ENCODE measurements at places on chromosomes 1 and 21.
A peak's percentile ranks its signal among the peaks of the same experiment; 100 is the strongest.

DNA sequence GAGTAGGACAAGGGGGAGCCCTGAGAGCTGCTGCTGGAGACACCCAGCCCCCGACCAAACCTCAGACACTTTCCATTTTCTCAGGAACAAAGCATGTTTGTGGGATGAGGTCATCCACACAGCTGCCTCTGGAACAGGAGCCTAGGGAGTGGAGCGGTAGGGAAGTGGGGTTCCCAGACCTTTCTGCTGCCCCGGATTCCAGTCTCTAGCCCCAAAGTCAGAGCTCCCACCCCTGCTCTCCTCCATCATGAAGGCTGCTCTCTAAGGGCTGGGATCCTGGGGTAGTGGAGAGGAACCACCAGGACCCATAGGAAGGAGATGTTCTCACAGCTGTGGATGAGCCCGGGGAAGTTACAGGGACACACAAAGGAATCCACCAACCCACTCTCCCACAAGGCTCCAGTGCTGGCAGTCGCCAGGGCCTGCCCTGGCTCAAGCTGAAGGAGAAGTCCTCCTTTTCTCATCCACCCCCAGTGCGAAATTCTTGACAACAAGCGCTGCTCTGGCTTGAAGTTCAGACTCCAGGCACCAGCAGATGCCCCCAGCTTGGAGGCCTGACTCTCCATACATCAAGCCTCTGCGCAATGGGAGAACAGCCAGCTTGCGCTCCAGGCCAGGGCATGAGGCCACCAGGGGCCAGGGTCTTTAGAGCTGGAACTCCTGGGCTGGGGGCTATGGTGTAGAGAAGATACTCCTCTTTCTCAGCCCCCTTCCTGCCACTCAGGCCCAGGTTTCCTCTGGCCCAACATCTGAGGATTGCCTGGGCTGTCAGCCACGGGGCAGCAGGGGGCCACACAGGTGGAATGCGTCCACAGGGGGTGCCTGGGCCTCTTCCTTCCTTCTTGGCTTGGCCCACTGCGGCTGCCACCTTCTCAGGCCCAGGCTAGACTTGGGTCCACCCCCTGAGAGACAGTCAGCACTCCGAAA lies 4.5 kb downstream of the FHL3 start:
- DNase-seq: peak; percentile 55

GRCh38 chr1:109621379-109622136 lies 1.9 kb downstream of the AMPD2 start:
- DNase-seq: no peak

DNA sequence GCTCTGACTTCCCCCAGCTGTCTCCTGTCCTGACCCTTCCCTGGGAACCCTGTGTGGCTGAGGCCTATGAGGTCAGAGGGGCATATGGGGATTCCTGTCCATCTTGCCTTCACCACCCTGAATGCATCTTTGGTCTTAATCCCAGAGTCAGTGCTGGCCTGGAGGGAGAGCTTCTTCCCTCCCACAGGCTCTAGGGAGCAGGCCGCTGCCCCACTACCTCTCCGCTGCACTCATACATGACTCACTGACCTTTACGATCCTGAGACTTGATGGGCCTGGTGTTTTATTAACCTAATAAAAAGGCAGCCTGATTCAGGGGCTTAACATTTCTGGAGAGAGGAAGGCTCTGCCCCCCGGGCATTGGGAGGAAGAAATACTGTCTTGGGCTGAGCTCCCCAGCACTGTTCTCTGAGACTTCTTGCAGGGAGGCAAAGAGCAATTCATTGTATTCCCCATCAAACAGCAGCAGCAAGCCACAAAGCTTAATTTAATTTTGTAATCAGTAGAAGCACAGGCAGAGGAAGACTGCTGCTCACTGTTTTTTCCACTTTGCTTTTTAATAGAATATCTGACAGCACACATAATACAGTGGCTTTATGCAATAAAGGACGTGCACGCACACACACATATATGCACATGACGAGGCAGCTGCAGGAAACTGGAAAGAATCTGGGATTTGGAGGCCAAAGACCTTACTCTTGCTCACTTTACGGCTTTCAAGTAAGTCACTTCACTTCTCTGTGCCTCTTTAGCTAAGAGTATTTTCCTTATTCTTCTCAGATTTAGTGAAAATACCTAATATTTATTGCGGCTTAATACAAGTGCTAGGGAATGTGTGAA lies 89.2 kb upstream of the GRIK3 start:
- DNase-seq: peak; percentile 20

- no peak for DNase-seq
Measured at GRCh38 chr1:232883992-232884661, 66.3 kb upstream of the NTPCR start.

GRCh38 chr1:169367096-169367685 lies 406 bp downstream of the NME7 start:
- no peak for DNase-seq

GRCh38 chr1:28591708-28592320 lies at the start of gene RAB42:
RAB42 (plus strand) TSS chr1:28592265; CDS start chr1:28592512, 247 bp downstream.
- DNase-seq: peak; percentile 36

GRCh38 chr1:36510418-36510817 lies 27.7 kb upstream of the CSF3R start:
- DNase-seq: no peak

- no peak for DNase-seq
Measured at GRCh38 chr21:14591377-14591776, 45.3 kb upstream of the SAMSN1 start.

DNA sequence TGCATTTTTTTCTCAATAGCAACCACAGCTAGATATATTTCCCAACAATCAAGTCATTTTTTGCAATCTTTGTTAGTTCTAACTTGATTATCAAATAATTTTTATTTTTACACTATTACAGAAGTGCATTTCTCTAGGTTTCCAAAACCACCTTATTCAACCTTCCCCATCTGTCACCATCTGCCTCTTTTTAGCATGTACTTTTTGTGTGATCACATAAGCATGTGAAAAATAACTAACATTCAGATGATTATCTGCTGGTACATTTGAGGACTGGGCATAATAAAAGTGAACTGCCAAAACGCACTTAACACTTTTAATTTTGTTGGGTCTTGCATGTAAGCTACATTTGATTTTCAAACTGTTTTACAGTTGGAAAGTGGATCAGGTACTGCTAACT lies 291.5 kb downstream of the AKT3 start:
- DNase-seq: no peak

DNA sequence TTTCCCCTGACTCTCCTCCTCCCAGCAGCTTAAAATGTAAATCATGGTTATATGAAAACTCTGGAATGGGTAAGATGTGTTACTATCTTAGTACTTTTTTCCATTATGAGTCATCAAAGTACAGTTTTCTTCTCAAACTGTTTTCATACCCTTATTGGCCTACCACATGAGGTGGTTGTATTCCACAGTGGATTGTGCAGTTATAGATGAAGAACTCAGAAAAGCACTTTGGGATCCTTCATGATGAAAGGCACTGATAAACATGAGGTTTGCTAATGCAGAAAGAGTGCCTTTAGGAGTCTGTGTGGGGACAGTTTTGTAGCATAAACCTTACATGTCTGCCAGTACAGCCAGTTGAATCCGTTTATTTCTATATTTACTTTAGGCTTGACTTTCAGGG lies 32.0 kb upstream of the MYOCOS start:
- no peak for DNase-seq

DNA sequence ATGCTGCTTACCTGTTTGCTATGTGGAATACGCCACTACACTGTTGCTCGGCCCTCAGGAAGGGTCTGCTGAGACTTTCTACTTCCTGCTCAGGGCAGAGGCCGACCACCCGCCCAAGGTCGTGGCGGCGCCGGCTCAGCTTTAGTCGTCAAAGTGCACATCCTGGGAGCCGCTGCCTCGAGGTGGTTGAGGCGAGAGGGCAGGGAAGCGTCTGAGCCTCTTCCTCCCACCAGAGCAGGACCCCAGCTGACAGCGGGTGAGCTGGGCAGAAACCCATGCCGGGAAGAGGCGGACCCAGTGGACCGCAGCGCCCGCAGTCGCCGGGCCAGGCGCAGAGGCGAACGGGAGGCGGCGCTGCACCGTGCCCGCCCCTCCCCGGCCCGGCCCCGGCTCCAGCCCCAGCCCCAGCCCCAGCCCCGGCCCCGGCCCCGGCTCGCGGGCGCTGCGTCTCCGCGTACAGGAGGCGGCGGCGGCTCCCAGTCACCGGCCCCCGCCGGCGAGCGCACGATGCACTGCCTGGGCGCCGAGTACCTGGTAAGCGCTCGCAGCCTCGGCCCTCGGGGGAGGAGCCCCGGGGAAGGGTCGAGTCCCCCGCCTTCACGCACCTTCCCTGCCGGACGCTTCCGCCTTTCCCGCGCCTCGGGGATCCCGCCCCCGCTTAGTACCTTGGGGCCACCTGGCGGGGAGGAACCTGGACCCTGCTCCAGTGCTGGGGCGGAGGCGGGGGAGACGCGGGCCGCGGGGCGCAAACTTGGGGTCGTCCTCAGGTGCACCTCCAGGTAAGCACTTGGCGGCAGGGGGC lies at the start of gene SLC44A3:
Gene SLC44A3, plus strand, starts transcription at position 413 of the 802 bp plus-strand sequence. Its CDS starts 95 bp downstream, at position 508.
- DNase-seq: peak; percentile 61

DNA sequence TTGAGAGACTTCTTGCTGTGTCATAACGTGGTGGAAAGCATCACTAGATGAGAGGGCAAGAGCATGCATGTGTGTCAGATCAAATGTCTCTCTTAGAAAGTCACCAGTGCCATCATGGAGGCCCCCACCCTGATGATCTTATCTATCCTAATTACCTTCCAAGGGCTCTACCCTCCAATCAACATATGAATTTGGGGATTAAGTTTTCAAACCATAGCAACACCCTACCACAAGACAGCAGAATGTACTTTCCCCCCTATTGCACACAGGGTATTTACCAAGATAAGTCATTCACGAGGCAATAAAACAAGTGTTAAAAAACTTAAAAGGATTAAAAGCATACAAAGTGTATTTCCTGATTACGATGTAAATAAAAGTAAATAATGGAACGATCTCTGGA lies 515.6 kb downstream of the LMO4 start:
- DNase-seq: no peak

DNA sequence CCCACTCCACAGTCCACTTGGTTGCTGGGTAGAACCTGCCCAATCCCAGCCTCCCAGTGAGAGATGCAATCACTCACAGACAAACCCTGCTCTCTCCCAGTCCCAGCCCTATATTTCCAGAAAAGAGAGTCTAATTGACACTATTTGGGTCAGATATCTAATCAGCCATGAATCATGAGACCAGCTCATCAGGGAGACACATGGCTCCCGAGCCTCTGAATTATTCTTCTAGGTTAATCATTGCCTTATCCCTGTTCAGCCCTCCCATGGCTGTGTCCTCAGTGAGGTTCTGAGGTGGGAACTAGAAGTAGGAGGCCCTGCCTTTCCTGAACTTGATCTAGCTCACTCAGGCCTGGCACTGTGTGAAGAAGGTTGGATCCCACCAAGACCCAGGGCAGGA lies 49.9 kb upstream of the ZC3H12A start:
- no peak for DNase-seq

GRCh38 chr1:161511018-161511755 lies 5.9 kb downstream of the FCGR2A start:
- DNase-seq: no peak

DNA sequence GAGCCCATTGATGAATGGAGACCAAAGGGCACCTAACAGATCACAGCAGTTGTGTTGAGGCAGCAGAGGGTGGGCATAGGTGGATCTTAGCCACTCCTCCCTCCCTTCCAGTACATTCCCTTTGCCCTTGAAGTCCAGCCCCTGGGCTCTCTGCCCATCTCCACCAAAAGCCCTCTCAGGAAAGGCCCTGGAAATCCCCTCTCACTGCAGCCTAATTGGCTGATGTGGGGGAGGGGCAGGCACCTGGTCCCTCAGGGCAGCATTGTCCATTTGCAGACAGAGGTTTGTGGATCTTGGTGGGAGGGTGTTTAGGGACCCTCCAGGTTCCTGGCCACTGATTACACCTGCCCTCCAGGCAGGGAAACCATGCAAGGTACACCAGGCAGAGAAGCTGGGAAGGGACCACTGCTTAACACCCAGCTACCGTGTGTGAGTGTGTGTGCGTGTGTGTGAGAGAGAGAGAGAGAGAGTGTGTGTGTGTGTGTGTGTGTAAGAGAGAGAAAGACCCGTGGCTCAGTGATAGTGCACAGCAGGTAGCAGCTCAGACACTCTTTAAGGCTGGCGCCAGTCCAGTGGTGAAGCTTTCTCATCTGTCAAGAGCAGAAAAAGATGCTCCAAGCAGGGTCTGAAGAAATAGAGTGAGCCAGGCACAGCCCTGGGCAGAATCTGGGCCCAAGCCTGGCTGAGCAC lies 71.1 kb downstream of the MATN1 start:
- no peak for DNase-seq

GRCh38 chr1:239958063-239958462 lies 133.6 kb upstream of the FMN2 start:
- no peak for DNase-seq

DNA sequence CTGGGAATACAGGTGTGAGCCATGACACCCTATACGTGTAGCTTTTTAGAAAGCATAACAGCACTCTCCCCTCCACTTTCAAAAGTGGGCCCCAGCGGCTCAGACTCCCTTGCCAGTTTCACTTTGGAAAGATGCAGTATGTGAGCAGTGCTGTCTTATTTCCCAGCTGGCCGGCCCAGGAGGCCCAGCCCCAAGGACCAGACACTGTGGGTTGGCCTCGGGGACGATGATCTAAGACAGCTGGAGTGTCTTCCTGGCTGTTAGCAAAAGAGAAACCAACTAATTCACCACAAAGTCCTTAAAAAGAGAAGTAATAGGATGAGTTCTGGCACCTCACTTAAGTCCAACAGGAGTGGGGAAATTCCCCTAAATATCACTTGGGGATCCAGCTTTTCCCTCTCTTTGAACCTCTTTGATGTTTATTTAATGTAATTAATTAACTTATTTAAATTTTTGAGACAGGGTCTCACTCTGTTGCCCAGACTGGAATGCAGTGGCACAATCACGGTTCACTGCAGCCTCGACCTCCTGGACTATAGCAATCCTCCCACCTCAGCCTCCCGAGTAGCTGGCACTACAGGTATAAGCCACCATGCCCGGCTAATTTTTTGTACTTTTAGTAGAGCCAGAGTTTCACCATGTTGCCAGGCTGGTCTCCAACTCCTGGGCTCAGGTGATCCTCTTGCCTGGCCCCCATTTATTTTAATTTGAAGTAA lies 17.6 kb upstream of the CLIC4 start:
- DNase-seq: peak; percentile 79

- DNase-seq: peak; percentile 91
Measured at GRCh38 chr1:8202182-8202905, 115.6 kb upstream of the SLC45A1 start.

DNA sequence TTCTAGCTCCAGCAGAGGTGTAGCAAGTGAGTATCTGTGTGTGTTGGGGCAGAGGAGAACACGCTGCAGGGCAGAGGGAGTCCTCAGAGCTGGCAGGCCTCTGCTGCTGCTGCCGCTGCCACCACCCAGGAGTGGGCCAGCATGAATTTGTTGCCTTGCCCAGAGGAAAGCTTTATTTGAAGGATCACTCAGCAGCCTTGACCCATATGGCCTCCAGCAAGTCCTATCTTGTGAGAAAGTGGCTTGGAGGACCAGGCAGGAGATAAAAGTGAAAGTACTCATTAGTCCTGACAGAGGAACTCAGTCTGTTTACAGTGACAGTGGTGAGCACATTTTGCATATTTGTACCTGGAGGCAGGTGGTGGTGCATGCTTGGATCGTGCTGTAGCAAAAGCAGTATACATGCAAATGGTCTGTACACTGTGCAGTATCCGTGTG lies 3.1 kb downstream of the TRAF5 start:
- DNase-seq: no peak

GRCh38 chr1:153832293-153832692 lies 57.1 kb downstream of the SLC27A3 start:
- DNase-seq: no peak

GRCh38 chr1:9910076-9910422 lies at the start of gene CTNNBIP1:
CTNNBIP1 (minus strand) TSS chr1:9910269; CDS start chr1:9872064, 38,205 bp downstream.
- no peak for DNase-seq
